ENCODE measurements at places on chromosomes 11 and 22. TPM values are rescaled to one million over a fixed set of nuclear protein-coding genes. Genes with fewer than 3 reads are reported as not detected.

STK33 gene
- total RNA-seq = 11.4 TPM

TOLLIP gene
- total RNA-seq = 40.5 TPM

ARFGAP2 gene
- 145 TPM for total RNA-seq

SHISAL1 gene
- not detected for total RNA-seq

CAT gene
- 79.8 TPM for total RNA-seq

SLC37A2 gene
- total RNA-seq = 21.3 TPM

ENTHD1 gene
- total RNA-seq = not detected

MICAL3 gene
- 257 TPM for total RNA-seq

ARSA gene
- 49.0 TPM for total RNA-seq

CEND1 gene
- total RNA-seq = 0.34 TPM

SMC1B gene
- total RNA-seq = 0.13 TPM

Data from activated B cell treated with CpG ODN at 0.5 μM for 24 hours (primary cell).